Central memory CD4-positive, alpha-beta T cell (primary cell): ENCODE measurements at places on chromosomes 16 and 17.

DNA sequence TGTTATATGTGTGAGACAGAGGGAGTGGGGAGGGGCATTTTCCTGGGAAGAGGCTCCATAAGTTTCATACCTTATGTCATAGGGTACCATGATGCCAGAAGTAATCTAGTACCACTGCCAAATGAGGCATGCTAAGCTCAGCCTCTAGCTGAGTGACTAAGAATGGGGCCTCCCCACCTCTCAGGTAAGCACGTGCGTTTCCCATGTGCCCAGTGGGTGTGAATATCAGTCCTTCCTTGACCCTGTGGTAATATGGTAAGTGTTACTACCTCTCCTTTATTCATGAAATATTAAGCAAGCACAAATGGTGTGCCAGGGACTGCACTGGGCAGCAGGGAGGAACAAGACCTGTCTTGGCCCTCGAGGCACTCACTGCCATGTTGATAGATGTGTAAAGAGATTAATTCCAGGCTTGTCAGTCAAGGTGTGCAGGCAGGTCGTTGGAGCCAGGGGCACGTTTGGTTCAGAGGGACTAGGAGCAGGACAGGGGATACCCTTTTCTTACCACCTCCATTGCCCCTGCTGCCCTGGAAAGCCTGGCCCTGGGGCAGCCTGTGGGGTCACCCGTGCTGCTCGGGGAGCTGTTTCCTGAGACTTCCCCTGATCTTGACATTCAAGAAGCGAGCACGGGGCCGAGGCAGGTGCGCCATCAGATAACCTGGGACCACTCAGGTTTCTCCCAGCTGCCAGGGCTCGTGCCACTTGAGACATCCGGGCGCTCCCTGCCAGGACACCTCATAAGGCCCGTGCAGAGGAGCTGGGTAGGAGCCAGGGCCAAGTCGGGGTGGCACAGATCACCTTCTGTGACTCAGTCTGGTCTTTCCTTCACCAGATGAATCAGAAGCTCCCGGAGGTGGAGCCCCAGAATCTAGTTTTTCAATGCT lies 8.8 kb downstream of the RSAD1 start:
- DNase-seq, result no peak

DNA sequence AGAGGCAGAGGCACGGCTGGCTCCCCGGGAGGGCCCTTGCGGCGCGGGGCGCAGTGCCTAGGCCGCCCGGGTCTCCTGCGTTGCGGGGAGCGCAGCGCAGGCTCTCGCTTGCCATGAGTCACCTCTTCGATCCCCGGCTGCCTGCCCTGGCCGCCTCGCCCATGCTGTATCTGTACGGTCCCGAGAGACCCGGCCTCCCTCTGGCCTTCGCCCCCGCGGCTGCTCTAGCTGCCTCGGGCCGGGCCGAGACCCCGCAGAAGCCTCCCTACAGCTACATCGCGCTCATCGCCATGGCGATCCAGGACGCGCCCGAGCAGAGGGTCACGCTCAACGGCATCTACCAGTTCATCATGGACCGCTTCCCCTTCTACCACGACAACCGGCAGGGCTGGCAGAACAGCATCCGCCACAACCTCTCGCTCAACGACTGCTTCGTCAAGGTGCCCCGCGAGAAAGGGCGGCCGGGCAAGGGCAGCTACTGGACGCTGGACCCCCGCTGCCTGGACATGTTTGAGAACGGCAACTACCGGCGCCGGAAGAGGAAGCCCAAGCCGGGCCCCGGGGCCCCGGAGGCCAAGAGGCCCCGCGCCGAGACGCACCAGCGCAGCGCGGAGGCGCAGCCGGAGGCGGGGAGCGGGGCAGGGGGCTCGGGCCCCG lies 390 bp downstream of the FOXL1 start:
- no peak for DNase-seq

DNA sequence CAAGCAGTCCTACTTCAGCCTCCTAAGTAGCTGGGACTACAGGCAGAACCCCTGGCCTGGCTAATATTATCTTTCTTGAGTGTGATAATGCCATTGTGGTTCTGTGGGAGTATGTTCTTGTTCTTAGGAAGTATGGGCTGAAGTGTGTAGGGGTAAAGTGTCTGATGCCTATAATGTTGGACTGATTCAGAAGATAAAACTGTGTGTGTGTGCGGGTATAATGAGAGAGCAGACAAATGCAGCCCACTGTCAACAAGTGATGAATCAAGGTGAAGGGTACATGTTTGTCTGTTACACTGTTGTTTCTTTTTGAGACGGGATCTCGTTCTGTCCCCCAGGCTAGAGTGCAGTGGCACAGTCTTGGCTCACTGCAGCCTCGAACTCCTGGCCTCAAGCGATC lies 127.5 kb downstream of the CLEC16A start:
- no peak for DNase-seq

DNA sequence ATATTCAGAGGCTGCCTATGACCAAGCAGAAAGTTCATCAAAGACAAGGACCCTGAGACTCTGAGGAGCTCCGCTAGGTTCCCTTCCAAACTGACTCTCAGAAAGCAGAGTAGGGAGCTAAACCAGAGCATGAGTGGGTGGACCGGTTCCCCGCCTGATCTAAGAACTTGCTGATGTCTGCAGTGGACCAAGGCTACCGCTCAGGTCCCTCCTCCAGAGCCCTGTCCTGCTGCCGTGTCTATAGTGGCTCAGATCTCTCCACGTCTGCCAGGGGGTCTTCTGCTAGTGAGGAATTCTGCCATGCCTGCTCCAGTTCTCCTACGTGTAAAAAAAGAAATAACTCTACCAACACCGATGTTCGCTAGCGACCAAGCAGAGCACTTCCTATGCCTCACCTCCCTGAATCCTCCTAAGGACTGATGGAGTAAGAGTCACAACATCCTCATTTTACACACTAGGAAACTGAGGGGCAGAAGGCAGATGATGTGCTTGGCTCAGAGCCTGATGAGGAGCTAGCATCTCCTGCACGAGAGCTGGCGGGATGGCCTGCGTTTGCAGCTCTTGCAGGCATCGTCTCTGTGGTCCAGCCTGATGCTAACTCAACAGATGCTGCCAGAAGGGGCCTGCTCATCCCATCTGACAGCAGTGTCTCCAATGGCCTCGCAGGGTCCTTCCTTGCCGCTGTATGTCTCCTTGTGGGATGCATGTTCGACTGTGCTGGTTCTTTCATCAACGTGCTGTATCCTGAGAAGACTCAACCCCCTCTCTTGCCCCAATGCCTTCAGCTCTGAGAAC lies 265.5 kb downstream of the C16orf95 start:
- DNase-seq, result no peak

- no peak for DNase-seq
Observed at GRCh38 chr17:74250324-74250995, 23.6 kb upstream of the DNAI2 start.

- no peak for DNase-seq
Observed at GRCh38 chr17:40316571-40317344, 7.8 kb downstream of the RARA start.

GRCh38 chr16:85138825-85139627 lies 26.8 kb upstream of the CIBAR2 start:
- DNase-seq, result no peak

GRCh38 chr16:25124503-25124902 lies 13.0 kb downstream of the LCMT1 start:
- DNase-seq, result no peak

DNA sequence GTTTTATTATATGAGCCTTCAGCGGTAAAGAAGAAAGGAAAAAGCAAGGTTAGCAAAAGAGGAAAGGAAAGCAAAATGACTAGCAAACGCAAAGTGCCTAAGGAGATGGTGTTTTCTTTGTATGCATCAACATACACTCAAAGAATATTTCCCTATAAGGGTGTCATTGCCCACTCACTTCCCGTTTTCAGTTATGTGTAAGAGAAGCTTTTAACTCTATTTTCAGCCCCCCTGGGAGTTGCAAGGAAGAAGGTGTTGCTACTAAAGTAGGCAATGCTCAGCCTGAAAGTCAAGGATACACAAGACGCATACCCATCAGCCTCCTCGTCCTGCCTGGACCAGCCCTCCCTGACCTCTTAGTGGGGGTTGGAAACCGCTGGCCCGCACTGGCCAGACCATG lies 267.7 kb upstream of the ZFHX3 start:
- no peak for DNase-seq

DNA sequence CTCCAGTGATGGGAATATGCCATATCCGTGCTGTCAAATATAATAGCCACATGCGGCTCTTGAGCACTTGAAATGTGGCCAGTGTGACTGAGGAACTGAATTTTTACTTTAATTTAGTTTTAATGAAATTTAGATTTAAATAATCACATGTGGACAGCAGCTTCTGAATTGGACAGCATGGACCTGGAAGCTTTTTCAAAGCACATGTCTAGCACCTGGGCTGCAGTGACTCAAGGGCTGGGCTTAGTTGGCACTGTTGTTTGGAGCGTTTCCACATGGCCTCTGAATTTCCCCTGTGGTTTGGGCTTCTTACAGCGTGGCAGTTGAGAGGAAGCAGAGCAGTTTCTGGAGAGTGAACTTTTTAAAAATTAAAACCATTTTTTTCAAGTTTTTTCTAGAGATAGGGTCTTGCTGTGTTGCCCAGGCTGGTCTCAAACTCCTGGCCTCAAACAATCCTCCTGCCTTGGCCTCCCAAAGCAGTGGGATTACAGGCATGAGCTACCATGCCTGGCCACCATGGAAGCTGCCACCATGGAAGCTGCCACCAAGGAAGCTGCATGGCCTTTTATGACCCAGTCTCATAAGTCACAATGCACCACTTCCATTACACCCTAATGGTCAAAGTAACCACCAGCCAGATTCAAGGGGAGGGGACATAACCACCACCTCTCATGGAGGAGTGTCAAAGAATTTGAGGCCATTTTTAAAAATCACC lies 6.7 kb upstream of the TOB1 start:
- peak; percentile 53 for DNase-seq

DNA sequence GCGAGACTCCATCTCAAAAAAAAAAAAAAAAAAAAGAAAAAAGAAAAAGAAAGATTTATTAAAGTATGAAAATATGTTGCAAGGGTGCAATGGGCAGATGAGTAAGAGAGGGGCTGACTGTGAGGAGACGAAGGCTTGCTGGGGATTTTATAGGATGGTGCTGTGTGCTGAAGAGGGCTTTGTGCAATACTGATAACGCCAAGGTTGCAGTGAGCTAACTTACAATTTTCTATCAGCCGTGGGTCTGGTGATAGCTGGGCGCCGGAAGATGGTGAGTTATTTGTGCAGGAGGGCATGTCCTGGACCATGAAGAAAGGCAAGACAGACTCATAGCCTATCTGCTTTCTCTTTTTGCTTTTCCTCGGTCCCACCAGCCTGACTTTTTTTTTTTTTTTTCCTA lies 281.1 kb downstream of the MAP2K6 start:
- no peak for DNase-seq

GRCh38 chr17:3627769-3628167 lies 8.3 kb downstream of the SHPK start:
- no peak for DNase-seq

DNA sequence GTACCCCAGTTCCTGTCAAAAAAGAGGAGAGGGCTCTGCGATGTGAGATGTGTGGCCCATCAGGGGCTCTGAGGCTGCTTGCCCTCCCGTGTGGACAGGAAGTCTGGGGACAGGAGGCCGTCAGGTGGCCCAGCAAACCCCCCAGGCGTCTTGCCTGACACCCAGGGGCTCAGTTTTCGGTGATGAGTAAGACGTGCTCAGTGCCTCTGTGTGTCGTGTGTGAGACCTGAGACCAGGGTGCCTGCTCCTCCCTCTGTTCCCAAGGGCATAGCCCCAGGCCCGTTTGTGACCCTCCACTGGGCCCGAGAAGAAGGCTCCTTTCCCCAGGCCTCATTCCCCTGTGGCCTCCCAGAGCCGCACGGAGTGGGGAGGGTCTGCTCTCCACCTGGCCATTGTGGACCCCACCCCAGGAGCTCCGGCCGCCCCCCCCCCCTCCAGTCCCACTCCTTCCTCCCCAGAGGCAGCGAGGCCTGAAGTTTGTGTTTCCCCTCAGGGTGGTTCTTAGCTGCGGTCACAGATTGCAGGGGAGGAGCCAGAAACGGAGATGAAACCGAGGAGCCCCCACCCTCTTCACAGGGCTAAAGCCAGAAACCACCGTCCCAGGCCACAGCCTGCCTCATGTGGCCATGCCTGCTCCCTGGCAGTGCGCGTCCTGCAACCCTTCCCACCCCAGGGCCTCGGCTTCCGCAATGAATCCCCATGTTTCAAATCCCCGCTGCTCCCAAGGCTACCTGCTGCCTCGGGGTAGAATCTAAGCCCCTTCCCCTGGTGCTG lies 4.9 kb upstream of the ACTG1 start:
- no peak for DNase-seq

DNA sequence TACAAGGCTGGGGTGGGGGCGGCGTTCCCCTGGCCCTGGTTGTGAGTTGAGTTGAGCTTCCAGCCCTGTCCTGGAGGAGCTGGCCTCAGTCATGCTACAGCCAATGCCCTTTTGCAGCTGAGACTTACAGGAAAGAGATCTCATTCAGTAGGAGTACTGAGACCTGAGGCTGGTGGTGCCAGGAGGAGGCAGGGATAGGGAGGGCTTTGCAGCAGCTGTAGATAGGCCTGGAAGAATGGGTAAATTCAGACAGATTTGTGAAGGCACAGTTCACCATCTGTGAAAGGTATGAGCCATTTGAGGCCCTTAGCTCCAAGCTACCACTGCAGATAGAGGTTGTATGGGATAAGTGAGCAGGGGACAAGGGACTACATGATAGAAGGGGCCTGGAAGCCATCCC lies 5.6 kb downstream of the STX4 start:
- DNase-seq, result no peak

DNA sequence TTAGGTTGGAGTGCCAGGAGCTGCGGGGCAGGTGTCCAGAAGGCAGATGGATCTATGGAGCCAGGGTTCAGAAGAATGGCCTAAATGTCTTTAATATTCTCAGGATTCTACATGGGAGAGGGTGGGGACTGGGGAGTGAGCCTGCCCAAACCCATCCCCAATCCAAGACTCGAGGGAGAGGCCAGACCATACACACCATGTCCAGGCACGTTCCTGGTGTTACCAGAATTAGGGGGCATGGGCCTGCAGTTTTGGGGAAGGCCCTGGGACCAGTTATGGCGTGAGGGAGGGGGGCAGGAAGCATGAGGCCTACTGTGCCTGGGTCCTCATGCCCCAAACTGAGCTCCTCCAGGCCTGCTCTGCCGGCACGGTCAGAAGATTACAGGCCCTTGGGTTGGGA lies 1.9 kb downstream of the TAX1BP3 start:
- no peak for DNase-seq

GRCh38 chr17:82371333-82372248 lies at the start of gene UTS2R:
Gene UTS2R (plus strand): TSS chr17:82371765. CDS start chr17:82374325, 2,560 bp downstream.
- DNase-seq, result no peak

DNA sequence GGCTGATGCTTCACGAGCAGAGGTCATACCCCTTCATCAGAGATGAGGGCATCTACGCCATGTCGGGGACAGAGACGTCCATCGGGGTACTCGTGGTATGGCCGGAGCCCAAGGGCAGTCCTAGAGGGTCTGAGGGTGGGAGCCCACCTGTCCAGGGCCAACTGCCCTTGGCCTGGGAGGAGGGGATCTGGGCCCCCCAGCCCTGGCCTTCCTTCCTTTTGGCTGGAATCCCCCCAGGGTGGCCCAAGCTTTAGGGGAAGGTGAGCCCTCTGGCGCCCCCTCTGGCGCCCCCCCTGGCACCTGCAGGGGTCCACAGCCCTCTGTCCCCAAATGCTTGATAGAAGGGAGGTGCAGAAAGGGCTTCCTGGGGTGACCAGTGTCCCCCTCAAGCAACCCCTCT lies 69.3 kb downstream of the SCNN1B start:
- DNase-seq, result no peak
